ENCODE measurements at places on chromosomes 2 and 18.

DNA sequence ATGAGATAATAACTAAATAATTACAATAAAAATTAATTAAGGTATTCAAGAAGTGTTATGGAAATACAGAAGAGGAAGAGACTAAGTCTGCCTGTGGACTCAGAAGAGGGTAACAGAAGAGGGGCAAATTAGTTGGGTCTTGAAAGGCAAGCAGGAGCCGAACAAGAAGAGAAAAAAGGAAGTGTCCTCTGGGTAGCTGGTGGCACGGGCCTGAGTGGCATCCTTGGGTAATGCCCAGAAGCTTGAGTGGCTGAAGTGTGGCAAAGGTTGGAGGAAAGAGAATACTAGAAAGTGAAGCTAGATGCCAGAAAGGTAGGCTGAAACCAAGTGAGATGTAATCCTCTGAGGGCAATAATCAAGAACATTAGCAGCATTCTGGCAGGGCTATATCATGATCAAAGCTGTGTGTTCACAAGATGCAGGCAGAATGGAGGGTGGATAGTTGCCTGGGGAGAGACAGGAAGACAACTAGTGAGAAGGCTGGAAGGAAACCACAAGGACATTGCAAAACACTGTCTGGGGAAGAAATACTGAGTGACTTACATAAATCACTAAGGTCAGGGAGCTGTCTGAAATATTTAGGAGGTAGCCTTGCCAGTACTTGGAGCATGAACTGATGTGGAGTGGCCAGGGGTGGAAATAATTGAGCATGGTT is 16.2 kb downstream of the DOCK10 start:
- no peak for DNase-seq

- DNase-seq = no peak
Observed at GRCh38 chr2:100060875-100061274, 81.5 kb downstream of the AFF3 start.

- no peak for DNase-seq
Observed at GRCh38 chr2:6824962-6825361, 40.7 kb downstream of the CMPK2 start.

DNA sequence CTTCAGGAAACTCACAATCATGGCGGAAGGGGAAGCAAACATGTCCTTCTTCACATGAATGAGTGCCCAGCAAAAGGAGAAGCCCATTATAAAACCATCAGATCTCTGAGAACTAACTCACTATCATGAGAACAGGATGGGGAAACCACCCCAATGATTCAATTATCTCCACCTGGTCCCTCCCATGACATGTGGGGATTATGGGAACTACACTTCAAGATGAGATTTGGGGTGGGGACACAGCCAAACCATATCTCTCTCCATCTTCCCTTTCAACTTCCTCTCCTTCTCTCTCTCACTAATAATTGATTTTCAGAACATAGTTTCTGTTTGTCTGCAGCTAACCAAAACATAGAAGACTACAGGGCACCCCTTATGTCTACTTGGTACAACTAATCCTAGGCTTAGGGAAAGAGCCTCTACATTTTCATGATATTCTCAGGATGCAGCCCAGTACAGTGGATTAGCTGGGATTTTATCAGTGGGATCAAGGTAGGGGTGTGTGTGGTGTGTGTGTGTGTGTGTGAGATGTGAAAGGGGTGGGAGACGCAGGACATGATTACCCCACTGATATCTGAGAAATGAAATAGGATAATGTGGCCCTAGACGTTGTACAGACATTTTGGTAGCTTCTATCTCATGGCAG is 2.8 kb upstream of the ATF2 start:
- DNase-seq = no peak

- no peak for DNase-seq
Observed at GRCh38 chr2:30981096-30981495, 157.1 kb downstream of the GALNT14 start.

DNA sequence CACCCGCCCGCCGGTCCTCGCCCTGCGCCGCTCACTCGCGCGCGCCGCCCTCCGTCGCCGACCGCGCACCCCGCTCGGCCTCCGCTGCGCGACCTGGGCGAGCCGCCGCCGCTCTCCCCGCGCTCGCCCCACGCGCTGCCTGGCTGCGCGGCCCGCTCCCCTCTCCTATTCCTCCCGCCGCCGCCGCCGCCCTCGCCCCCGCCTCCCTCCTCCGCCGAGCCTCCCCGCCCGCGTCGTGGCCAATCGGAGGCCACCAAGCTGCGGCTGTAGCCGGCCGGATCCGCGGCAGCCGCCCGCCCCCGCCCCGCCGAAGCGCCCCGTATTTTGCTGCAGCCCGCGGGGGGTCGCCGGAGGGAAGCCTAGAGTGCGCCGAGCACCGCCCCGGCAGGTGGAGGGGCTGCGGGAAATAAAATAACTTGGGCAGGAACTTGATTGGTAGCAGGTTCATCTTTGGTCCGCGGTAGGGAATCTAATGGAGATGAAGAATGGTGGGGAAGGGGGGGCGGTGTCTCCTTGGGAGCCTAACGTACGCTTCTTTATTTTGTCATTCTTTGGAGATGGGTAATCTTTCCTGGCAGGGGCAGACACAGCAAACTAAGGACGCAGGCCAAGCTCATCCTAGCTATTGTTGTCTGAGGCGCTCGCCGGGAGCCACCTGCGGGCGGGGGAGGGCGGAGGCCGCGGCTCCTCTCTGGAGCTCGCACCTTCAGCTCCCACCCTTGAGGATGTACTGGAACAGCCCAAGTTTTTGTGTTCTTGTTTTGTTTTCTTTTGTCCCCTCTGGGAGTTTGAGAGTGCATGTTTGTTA is 1.1 kb upstream of the CDH2 start:
- peak; percentile 80 for DNase-seq

DNA sequence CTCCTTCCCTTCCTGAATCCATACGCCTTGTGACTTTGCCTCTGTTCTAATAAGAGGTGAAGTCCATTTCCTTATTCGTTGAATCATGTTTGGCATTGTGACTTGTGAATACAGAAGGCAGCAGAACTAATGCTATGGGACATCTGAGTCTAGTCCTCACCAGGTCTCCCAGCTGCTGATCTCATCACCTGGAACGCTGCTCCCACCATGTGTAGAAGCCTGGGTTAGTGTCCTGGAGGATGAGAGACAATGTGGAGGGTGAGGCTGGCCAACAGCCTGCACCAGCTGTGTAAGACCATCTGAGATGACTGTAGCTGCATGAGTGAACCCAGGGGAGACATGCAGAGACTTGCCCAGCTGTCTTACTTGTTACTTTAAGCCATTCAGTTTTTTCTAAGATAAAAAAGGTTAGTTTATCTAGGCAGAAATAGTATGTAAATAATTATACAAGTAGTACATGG is 3.5 kb upstream of the HAAO start:
- no peak for DNase-seq

DNA sequence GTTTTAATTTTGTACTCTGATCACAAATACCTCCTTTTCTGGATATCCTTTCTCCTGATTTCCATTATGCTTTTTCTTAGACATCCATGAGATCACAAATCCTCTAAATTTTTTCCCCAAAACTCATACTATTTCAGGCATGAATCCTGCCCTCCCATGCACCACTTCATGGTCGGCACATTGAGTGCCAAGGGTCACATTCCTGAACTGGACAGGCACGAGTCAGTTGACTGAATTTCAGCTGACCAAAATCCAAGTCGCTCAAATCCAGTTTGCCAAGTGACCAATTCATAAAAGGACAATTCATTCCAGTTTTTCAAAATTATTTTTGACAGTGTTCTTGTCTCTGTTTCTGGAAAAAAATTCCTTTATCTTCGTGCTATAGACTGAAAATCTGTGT is 22.1 kb downstream of the DYNAP start:
- DNase-seq = no peak

DNA sequence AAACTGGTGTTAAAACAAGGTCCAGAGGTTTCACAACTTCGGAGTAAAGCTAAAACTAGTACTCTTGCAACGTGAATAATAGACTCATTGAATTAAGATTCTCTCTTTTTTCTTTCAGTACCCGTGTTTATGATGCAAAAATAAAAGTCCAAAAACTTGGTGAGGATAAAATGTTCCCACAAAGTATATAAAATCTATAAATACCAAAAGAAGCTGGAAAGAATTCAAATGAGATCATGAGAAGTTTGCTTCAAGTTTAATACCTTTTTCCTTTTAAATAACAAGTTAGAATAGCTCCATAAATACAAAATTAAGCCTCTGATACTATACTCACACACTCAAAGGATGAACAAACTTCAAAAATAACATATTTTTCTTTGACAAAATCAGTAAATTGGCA is 34.0 kb downstream of the METTL4 start:
- DNase-seq = no peak

DNA sequence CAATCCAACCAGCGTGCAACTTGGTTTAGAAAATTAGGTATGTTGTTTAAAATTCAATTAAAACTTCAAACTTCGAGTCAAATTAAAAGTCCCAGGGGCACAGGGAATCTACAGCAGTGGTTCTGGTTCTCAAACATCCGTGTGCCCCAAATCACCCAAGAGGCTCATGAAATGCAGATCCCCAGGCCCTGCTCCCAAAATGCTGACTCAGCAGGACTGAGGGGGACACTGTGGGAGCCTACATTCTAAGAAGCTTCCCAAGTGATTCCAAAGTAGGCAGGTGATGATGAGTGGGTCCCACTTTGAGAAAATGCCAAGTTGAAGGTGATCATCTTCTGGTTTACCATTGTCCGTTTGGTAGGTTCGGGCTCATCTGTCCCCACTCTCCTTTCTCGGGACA is 82.3 kb downstream of the GALNT14 start:
- DNase-seq = no peak

- DNase-seq = no peak
Observed at GRCh38 chr18:35917043-35917442, 55.4 kb upstream of the RMP24 start.

- peak; percentile 3 for DNase-seq
Observed at GRCh38 chr2:152097290-152097800, 1.5 kb downstream of the CACNB4 start.

DNA sequence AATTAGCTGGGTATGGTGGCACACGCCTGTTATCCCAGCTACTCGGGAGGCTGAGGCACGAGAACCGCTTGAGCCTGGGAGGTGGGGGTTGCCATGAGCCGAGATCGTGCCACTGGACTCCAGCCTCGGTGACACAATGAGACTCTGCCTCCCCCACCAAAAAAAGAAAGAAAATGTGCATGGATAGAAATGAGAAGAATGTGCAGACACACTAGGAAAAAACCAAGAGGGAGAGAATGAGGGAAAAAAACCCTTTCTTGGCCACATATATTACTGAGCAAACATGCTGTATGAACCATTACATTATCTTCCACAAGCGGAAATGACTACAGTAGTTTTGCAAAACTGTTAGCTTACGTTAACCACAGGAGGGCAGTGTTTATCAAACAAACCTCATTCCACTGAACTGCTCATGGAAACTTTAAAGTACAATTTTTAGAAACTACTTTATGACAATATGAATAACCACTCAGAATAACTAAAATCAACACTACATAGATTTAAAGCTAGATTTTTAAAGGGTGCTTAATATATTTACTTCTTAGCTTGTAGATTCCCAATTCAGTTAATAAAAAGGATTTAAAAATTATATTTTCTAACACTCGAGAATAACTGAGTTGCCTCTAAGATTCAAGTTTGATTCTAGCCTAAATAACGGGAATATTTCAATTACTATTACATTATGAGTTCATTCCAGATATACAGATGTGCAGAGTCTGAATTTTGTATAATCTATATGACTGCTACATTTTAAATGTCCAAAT is 26.4 kb downstream of the ASXL2 start:
- peak; percentile 8 for DNase-seq

DNA sequence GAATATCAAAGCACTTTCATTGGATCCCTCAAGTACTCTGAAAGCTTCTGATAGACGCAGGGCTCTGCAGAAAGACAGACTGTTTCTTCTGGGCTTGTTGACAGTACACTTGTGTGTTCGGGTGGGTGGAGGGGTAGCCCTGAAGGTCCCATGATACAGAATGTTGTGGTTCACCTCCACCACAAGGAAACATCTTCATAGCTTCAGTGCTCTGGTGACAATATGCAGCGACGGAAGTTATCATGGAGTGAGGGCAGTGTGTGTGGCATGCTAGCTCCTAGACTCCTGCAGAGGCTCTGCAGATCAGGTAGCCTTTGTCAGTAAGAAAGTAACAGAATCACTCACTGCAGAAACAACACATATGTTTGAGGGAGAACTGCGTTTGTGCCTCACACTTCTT is 90.7 kb downstream of the MEIS1 start:
- DNase-seq = no peak

DNA sequence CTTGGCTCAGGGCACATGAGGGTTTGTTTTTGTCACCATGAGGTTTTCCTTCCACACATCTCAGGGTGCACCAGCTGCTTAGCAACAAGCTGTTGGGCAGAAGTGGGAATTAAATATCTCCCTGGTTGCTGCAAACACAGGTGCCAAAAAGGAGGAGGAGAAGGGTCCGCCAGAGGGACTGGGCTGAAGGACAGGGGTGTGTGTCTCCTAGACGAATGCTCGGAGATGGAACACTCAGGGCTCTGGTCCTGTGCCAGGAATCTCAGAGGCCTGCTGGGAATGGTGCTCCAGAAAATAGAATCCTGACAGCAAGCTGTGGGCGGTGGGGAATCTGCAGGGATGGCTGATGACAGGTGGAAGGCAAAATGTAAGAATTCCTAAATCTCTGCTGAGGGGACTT is 94.5 kb downstream of the VSNL1 start:
- DNase-seq = no peak

DNA sequence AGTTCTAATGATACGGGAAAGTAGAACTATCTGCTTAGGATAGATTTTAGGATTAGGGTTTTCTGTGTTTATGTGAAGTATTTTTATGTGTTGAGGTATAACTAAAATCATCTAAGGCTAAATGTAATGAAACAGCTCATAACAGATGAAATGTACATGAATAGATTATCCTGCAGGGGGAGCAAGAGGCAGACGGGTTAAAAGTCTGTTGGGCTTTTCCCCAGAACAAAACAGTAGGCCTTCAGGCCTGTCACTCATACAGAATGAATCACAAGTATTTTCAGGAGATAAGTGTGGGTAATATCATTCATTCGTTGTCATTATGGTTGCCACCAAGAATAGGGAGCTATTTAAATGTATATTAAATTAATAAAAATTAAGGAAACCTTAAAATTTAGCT is 107.9 kb upstream of the IL1R2 start:
- DNase-seq = peak; percentile 6

DNA sequence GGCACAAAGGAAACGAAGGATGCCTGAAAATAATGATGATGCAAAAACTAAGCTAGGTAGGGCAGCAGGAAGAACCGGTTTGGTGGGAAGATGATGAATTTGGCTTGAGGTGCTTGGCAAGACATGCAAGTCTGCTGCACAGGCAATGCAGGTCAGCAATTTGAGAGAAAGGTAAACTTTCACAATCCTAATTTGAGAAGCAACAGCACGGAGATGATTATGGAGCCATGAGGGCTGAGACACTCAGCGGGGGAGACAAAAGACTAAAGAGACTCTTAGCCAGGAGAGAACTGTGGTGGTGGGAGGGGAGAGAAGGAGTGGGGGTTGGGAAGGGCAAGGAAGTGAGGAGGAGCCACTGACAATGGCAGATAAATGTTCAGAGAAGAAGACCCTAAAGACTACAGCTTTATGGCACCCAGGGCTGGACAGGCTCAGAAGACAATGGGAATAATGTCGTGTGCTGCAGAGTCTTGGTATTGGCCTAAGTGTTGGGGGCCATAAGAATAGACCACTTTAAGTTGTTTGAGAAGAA is 19.4 kb upstream of the RNF149 start:
- no peak for DNase-seq

GRCh38 chr2:234958311-234958710 is 6.5 kb downstream of the SH3BP4 start:
- DNase-seq = no peak
